Right forelimb (tissue), 1 donor: ENCODE measurements at places on chromosomes 6 and 20.
A peak's percentile ranks its signal among the peaks of the same experiment; 100 is the strongest.

- DNase-seq = no peak
Measured at GRCh38 chr6:119481976-119482375, 132.4 kb upstream of the MAN1A1 start.

GRCh38 chr6:25137916-25138232, 141.3 kb upstream of the CARMIL1 start:
- no peak for DNase-seq

- no peak for DNase-seq
Measured at GRCh38 chr6:113011389-113011788, 664.3 kb downstream of the RFPL4B start.

GRCh38 chr6:87164004-87164403, 8.6 kb downstream of the ZNF292 start:
- no peak for DNase-seq

DNA sequence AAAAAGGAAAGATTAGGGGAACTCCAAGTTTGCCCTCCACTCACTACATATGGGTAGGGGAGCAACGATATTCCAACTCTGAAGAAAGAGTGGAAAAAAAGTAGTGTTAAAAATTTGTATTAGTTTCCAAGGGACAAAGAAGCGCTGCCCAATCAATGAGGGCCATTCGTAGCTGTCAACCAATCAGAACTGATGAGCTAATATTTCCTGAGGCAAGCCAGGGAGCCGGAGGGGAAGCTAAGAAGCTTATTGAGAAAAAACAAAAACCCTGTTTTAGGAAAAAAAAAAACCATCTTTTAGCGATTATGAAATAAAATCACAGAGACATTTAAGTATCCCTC, 59.5 kb downstream of the TRIM38 start:
- DNase-seq = peak; percentile 65

- DNase-seq = no peak
Measured at GRCh38 chr20:22836211-22836610, 198.9 kb upstream of the SSTR4 start.

GRCh38 chr6:157561929-157562810, 181.2 kb downstream of the ZDHHC14 start:
- no peak for DNase-seq

DNA sequence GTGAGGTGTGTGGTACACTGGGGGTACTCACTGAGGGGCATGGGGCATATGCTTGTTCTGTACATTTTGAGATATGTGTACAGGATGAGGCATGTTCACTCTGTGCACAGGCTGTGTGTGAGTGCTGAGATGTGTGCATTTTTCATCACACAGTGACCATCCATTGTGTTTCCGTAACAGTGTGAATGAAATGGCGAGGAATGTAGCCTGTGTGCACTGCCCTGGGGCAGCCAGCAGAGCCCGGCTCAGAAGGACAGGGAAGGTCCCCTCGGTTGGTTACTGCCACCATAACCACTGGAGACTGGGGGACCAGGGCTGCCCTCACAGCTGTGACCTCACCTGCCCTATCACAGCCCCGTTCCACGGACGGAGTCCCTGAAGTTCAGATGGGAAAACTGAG, 106.2 kb upstream of the MYL9 start:
- DNase-seq = no peak

GRCh38 chr6:109260701-109261100, 121.6 kb downstream of the CD164 start:
- no peak for DNase-seq

DNA sequence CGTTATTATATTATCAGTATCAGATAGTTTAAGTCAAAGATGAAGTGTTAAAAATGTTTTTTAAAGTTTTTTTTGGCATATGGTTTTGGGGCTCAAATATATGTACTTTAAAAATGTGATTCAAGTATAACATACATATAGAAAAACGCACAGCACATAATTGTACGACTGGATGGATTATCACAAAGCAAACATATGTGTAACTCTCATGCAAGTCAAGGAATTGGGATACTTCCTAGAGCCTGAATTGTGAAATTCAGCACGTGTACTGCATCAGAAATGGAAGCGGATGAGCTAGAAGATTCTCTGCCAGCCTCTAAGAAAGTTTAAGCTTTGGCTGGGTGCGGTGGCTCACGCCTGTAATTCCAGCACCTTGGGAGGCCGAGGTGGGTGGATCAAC, 340.9 kb downstream of the PRL start:
- DNase-seq = no peak

- no peak for DNase-seq
Measured at GRCh38 chr6:145139140-145139850, 596.0 kb downstream of the EPM2A start.

DNA sequence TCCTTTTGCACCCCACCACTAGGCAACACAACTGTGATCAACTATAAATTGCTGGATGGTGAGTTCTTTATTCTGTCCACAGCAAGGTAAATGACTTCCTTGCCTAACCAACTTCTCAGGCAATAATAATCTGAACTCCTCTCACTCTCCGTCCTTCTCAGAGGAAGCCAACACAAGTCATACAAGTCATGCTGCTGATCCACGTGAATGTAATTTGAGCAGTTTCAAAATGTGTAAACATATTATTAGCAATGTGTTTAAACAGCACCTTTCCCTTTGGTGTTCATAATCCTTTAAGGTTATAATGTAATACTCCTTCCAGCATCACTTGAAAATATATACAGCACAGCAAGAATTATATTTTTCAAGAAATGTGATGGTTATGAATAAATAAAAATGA, 127.9 kb downstream of the QRSL1 start:
- DNase-seq = no peak

DNA sequence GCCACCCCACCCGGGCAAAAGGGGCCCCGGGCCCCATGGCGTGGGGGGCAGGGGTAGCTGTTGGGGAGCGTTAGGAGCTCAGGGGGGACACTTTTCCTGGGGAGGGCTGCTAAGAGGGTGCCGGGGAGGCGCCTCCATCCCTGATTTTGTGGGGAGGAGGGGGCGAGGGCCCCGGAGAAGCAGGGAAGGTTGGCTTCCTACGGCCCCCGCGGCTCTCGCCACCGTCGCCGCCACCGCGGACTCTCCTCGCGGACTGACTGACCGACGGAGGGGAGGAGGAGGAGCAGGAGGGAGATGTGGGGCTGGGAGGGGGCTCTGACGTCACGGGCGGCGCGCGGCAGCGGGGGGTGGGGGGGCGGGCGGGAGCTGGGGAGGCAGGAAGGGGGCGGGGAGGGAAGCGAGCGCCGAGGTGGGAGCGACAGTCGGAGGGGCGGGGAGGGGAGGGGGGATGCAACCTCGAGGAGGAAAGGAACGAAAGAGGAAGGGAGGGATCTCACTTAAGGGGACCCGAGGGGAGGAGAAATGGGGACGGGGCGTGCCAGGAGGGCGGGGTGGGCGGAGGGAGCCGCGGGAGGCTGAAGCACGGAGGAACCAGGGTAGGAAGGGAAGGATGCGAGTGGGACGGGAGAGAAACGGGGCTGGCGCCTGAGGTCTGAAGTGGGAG, 5.1 kb downstream of the GABBR1 start:
- peak; percentile 89 for DNase-seq
